Panc1 (cell line): ENCODE measurements at places on chromosomes 16 and 17.

DNA sequence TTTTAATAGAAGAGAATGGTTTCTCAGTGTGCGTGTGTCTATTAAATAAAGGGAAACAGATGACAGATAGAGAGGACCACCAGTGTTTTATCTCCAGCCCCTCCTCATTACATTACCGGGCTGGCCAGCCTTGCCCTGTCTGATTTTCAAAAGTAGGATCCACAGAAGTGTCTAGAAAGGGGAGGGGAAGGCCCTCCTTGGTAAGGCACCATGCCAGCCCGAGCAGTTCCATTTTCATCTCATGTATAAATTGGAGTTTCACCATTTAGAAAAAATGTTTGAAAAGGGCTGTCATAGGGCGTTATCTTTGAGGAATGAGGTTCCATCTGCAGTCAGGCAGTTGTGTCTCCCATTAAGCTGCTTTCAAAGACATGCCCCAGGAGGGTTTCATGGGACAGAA lies 96.7 kb downstream of the SOCS1 start:
- no peak for DNase-seq

- no peak for DNase-seq
Observed at GRCh38 chr17:64002658-64003525, 4.7 kb downstream of the PRR29 start.

GRCh38 chr16:67917852-67918236 lies 13.8 kb downstream of the CTRL start:
- peak; percentile 47 for DNase-seq

- DNase-seq: no peak
Observed at GRCh38 chr16:12311877-12312276, 335.3 kb downstream of the SNX29 start.

GRCh38 chr16:4273858-4274311 lies 1.1 kb upstream of the TFAP4 start:
- DNase-seq: no peak

DNA sequence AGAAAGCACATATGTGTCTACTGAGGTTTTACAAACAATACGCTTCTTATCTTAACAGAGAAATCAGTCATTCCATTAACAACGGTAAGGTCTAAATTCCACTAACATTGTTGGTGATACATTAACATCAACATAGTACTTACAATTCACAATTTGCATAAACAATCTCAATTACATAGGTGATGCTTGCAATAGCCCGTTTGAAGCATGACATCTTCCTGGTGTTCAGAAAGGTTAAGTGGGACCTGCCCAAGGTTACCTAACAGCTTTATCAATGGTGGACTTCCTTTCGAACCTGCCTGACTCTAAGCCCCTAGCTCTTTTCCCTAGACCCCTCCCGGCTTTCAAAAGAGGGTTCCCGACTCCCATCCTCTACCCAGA lies 699 bp downstream of the FAM222B start:
- no peak for DNase-seq

DNA sequence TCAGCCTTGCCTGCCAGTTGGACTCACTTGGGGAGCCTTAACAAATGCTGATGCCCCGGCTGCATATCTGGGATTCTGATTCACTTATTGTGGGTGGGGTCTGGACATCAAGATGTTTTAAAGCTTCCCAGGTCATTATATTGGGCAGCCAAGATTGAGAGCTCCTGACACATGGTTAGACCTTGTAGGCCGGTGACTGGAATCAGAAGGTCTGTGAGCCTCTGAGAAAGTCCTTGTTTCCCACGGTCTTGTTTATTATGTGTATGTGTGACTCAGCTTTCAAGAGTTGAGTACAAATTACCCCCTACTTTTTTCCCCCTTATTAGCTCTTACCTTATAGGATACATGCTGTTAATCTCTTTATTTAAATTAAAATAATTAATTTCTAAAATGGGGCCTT lies 103.5 kb downstream of the ABCC1 start:
- DNase-seq: no peak

GRCh38 chr16:52034830-52035229 lies 512.1 kb downstream of the TOX3 start:
- no peak for DNase-seq

DNA sequence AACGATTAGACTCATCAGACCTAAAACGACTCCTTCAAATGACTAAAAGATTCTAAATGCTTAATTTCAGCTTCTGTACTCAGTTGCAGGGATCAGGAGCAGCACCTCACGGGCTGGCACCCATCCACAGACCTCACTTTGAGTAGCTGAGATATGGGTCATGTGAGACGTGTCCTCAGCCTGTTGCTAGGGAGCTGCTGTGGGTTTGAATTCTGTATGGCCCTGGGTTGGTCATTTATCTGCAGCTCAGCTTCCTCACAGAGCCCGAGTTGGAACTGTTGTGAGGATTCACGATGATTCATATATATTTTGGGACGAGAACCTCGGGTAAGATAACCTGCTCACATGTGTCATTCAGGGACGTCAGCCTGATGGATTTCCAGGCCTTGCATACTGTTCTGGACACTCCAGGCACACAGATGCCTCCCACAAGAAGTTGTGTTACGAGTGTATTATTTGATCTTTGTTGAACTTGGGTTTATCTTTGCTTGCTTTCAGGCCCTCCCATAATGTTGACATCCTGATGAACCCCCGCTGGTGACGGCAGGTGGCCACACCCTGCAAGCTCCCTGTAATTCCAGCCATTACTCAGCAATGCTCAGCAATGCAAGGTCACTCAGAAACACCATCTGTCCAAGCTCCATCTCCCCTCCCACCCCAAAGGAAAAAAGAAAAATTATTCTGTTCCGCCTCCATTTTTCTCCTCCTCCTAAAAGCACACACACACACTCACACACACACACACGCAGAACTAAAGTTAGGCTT lies 137.6 kb downstream of the RBFOX3 start:
- DNase-seq: no peak

GRCh38 chr16:66851166-66851964 lies 7.2 kb downstream of the CA7 start:
- no peak for DNase-seq

DNA sequence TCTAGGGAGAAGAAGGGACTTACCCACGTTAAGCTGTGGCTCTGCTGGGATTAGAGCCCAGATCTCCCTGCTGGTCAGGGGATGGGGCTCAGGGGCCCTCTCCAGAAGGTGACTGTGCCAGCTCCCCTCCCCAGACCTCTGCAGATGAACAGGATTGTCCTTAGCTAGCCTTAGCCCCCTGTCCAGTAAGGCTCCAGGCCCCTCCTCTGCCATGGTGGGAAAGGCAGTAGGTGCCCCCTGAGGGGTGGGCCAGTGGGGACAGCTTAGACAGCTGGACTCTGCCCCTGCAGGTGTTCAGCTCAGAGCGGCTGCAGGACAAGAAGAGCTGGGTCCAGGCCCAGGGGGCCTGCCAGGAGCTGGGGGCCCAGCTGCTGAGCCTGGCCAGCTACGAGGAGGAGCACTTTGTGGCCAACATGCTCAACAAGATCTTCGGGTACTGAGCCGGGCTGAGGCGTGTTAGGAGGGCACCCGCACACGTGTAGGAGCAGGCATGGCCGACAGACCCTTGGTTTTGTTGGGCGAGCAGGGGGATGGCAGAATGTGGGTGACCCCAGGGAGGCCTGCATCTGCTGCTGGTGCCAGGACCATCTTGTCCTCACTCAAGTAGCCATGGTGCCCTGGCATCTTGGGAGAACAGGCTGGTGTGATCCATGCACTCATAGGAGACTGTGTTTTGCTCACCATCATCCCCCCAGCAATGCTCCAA lies 50.9 kb downstream of the MRC2 start:
- no peak for DNase-seq

DNA sequence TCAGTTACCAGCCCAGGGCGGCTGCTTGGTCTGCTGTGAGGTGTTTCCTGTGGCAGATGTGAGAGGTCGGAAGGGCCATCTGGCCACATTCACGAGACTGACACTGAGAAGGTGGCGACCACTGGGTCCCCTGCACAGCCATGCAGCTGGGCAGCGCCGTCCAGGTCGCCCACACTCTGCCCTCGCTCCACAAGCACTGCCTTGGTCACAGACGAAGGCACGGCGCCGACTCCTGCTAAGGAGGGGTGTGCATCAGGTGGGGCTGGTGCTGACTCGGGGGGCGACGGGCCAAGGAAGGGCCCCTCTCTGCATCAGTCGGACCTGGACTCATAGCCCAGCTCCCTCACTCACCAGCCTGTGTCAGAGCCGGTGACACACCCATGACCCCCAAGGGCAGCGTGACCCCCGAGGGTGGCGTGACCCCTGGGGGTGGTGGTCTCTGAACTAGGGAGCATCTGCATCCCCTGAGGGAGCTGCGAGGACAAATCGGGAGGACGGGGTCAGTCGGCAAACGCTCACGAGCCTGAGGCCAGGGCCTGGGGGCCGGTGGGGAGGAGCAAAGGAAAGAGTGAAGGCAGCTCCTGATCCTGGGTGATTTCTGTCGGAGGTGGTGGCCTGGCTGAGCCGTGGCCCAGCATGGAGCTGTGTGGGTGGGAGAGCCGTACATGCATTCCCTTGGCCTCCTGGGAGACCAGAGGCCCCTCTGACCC lies 30.4 kb downstream of the NME3 start:
- no peak for DNase-seq

DNA sequence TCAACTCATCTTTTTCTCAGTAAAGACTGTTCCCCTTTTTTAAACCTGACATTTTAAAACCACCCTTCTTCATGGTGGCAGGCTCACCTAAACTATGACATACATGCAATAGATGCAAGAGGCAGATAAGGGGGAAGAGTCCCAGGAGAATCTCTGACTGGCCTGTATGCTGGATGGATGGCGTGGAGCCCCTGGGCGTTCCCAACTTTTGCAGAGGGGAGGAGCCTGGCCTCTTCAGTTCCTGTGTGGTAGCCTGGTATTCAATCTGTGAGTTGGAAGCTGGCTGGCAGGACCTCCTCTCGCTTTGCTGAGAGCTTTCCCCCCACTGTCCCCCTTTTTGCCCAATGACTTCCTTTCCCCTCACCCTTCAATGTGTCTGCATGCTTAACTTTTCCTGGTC lies 217.6 kb upstream of the CA10 start:
- no peak for DNase-seq
